ENCODE measurements at places on chromosomes 3 and 15.
A peak's percentile ranks its signal among the peaks of the same experiment; 100 is the strongest.

DNA sequence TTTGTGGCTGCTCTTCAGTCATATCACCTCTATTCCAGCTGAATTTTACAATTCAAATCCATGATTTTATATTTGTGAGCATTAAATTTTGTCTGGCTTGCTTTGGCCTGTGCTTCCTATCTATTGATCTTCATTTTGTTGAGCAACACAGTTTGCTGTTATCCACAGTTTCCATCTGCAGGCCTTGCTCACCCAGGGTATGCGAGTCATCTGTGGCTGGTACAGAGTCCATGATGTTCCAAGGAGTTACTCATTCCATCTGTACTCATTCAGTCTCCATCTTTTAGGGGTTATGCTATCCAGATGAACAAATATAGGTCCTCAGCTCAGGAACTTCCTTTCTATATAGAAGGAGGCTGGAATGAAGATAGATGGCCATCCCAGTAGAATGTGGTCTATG is 70.1 kb upstream of the CCK start:
- no peak for DNase-seq

DNA sequence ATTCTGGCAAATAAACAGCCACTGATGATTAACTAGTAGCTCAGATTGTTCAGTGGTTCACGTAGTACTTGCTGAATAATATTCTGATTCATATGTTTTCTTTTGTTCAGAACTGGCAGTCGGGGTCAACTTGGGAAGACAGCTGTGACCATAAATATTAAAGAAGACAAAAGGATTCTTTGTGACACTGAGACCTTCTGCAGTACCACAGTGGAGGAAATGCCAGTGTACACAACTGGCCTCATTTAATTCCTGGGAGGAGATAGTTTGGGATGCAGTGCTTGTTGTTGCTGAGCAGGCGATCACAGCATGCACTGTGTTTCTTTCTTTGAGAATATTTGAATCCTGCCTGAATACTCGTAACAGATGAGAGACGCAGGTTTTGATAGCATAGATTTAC is 26.7 kb upstream of the MCF2L2 start:
- DNase-seq, result no peak

- no peak for DNase-seq
These were observed 39.9 kb downstream of the MESD start for GRCh38 chr15:80949756-80950155.

- DNase-seq, result peak; percentile 65
These were observed 70.4 kb downstream of the UMPS start for GRCh38 chr3:124800511-124801258.

GRCh38 chr15:86327230-86327865 is 247.7 kb downstream of the AGBL1 start:
- no peak for DNase-seq

DNA sequence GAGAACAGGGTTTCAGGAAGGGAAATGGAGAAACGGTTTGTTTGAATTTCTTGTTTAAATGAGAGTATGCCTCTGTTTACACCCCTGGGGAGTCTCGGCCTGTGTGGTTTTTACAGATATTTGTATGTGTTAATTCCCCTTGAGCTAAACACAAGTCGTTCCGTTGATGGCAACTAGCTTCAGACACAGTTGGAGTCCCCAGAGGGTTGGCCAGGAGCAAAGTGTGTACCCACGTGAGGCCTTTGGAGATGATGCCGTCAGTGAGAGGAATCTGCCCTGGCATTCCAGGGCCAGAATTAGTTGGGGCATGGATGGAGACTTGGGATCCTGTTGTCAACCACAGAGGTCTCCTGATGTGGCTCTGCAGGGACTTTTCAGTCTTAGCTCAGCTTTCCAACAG is 44.0 kb downstream of the CEMIP start:
- no peak for DNase-seq

DNA sequence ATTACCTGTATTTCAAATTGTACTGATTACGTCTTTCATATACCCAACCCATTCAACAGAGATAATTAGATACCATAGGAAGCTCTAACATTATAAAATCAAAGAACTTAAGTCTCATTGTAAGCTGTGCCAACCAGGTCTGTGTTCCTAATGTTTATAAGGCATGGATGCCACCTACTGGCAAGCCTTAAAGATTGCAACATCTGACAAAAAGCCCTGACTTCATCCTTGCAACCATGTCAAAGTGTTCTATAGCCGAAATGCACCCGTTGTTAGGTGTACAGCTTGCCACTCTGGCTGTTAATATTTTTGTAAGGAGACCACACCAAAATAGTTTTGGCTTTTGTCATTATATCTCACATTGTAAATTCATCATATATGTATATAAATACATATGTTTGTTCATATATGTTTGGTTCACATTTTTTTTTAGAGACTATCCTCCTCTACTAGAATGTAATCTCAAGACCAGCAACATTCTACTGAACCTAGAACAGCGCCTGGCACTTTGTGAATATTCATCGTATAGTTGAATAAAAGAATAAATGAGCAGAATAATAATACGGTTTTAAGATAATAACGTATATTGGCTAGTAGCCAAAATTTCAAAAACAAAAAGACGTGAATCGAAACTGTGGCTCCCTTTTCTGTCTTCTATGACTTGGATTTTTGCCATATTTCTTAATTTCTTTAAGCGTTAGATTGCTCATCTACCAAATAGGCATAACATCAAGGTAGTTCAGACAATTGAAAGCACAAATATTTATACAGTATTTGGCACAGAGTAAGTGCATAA is 258.1 kb downstream of the TBL1XR1 start:
- DNase-seq, result peak; percentile 77

GRCh38 chr15:43889042-43889441 is 62.2 kb downstream of the WDR76 start:
- no peak for DNase-seq

GRCh38 chr3:78913711-78914110 is 854.1 kb downstream of the ROBO1 start:
- DNase-seq, result no peak

GRCh38 chr3:71087143-71088018 is 496.1 kb downstream of the FOXP1 start:
- no peak for DNase-seq

GRCh38 chr3:76500746-76501275 is 539.1 kb upstream of the ROBO2 start:
- DNase-seq, result no peak

GRCh38 chr3:36428445-36428844 is 48.1 kb downstream of the STAC start:
- DNase-seq, result no peak

DNA sequence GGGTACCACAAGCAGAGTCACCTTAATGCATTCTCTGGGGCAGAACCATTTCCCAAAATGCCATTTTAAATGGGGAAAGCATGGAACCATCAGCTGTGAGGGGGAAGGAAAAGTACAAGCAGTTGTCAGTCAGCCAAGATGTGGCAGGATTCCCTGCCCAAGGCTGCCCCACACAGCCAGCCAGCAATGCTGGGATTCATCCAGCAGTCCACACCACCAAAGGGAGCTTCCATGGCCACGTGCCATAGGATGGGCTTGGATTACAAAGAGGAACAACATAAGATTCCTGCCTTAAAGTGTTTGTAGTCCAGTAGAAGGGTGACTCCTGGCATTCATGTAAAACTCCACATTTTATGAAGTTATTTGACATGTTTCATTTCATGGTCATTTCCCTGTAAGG is 233.3 kb downstream of the SHOX2 start:
- no peak for DNase-seq

- no peak for DNase-seq
These were observed 115.5 kb upstream of the ABHD17C start for GRCh38 chr15:80579611-80580010.

DNA sequence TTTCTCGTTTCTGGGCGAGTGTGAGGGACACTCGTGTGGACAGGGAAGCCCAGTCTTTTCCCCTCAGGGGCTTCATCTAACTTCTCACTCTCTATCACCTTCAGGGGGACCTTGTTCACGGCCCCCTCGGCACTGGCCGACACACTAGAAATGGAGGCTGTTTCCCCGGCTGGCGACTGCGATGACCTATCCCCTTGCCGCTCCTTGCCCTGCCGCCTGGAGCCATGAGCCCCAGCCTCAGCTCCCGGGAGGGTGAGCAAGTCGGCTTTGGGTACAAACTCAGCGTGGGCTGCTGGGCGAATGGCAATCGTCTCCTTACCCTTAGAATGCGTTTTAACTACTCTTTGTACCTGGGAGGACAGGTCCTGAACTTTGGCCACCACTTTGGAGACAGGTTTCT is 41.0 kb downstream of the FMN1 start:
- DNase-seq, result no peak

- peak; percentile 26 for DNase-seq
These were observed 10.4 kb downstream of the NR2F2 start for GRCh38 chr15:96340598-96341512.

- DNase-seq, result no peak
These were observed 30.1 kb upstream of the CFAP20DC start for GRCh38 chr3:59079962-59080361.

- DNase-seq, result no peak
These were observed 346.8 kb downstream of the CNTN3 start for GRCh38 chr3:74267588-74268184.

DNA sequence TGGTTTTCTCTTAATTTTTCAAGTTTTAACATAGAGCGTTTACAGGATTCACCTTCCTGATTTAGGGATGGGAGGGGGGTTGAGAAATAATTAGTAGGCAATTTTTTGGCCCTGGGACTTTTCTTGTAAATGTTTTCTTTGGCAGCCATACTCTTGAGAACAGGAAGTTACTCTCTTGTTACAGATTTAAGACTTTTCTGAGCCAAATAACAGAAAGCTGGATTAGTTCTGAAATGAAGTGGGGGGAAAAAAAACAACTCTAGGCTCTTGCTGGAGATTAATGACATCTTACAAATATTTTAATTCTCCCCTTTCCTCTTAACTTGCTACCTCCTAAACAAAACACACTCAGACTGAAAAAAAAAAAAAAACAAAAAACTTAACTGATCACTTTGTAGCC is 13.8 kb upstream of the POLR2M start:
- no peak for DNase-seq

DNA sequence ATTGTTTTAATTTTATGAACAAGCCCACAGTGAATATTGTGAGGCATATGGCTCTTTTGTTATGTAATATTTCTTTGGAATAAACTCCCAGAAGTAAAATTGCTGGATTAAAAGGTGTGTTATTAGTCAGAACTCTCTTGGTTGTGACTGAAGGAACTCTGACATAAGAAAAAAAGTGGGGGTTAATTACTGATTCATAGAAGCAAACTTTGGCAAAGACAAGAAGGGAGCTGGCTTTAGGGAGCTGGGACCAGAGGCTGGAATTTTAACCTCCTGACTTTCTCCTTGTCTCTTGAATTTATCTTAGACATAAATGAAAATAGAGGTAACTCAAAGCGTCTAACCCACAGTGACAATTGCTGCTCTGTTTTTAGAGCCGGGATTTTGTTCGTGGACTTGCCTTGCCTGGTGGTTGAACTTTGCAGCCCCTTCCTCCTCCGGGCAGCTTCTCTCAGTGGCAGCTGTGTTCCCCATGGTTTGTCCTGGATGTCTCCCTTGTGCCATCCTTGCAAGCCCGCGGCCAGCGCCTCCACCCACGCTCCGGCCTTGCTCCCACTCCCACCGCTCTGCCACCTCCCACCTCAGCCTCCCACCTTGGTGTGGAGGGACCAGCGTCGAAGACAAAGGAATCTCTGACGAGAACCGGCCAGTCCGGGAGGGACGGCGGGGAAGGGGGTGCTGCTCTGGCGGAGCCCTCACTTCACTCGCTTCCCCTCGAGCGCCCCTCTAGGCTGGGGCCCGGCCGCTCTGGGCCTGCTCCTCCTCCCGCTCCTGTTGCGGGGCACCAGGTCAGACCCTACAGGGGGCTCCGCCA is 28.0 kb downstream of the ARHGAP31 start:
- peak; percentile 41 for DNase-seq

GRCh38 chr3:155243512-155243921 is 50.0 kb downstream of the STRIT1 start:
- no peak for DNase-seq

DNA sequence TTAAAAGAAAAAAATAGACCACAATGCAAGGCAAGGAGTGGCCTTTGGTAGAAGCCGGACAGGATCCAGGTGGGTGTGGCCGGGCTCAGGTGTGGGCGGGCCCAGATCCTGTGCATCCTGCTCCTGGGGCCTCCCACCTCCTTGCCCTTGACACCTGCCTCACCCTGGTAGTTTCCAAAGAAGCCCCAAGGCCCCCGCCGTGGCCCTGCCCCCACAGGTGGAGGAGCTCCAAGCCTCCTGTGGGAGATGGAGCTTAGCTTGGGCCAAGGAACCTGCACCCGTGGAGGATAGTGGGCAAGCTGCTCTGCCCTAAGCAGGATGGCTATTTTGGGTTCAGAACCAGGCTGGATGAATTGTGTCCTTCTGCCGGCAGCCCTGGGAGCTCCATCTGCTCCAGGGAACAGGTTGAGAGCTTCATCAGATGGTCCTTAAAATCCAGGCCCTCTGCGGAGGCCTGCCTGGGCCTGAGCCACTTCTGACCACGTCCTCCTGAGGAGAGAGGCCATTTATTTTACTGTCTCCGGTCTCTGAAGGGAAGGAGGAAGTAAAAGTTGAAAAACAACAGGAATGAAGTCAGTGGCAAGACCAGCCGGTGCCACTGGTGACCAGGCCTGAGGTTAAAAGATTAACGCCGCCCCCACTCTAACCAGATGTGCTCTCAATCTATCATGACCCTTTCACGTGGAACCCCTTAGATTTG is 53.9 kb upstream of the KLF13 start:
- peak; percentile 10 for DNase-seq

DNA sequence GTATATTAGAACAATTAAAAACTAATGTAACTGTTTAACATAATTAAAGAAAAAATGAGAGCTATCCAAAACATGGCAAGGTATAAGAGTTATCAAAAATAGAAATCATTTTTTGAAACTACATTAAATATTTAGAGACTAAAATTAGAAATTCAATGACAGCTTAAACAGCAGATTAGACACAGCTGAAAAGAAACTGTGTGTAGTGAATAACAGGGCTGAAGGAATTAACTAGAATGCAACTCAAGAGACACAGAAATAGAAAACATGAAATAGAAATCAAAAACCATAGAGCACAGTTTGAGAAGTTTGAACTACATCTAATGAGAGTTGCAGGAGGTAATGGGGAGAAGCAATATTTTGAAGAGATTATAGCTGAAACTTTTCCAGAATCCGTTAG is 59.9 kb upstream of the FBN1 start:
- no peak for DNase-seq

DNA sequence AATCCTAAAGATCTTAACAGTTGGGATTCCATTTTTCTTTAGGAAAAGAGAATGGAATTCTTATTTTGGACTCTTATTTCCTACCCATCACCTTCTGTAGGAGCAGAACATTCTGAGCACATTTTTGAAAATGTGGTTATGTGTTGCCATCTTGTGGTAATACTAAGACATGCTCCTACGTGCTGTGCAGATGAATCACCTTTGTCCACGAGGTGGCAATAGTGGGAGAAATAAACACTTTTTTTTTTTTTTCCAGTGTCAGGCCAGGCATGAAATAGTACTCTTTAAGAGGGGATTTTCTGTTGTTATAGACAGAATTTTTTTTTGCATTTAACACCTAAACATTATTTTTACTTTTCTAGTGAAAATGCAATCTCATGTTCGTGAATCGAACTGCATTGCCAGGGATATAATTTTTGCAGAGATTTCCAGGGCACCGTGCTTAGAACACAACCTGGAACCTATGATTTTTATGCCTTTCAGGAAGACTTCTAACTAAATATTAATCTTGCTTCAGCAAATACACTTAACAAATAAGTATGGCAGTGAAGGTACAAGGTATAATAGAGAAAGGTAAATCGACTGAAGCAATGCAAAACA is 196.6 kb downstream of the GAP43 start:
- peak; percentile 79 for DNase-seq
